Mammary epithelial cell (primary cell): ENCODE measurements at places on chromosomes 1 and 21. TPM values are rescaled to one million over a fixed set of nuclear protein-coding genes. Genes with fewer than 3 reads are reported as not detected.

THAP3 gene
- total RNA-seq, result 11.4 and 15.7 TPM in 2 replicates

C2CD2 gene
- 36.7 TPM for total RNA-seq

CFHR5 gene
- not detected in 2 replicates for total RNA-seq

DNAJC8 gene
- total RNA-seq, result 36.0 TPM

GRIK3 gene
- total RNA-seq, result not detected in 2 replicates

IQCC gene
- total RNA-seq, result 2.2 TPM

FAM110D gene
- not detected in 2 replicates for total RNA-seq

CACNA1S gene
- not detected for total RNA-seq

C1orf21 gene
- 34.8 and 35.4 TPM in 2 replicates for total RNA-seq

RXRG gene
- not detected for total RNA-seq

CHRM3 gene
- 43.7 TPM for total RNA-seq

C21orf58 gene
- total RNA-seq, result 4.2 and 13.8 TPM in 2 replicates

PRAMEF25 gene
- total RNA-seq, result not detected in 2 replicates

LRRC38 gene
- total RNA-seq, result not detected in 2 replicates

G0S2 gene
- total RNA-seq, result 8.2 TPM

ACADM gene
- 24.2 TPM for total RNA-seq

C4BPA gene
- total RNA-seq, result not detected

ISG15 gene
- 14.0 and 15.0 TPM in 2 replicates for total RNA-seq

GFI1 gene
- under 0.01 TPM for total RNA-seq

CYP4A11 gene
- total RNA-seq, result not detected

SPATA17 gene
- 0.64 and 1.1 TPM in 2 replicates for total RNA-seq

HSD3B2 gene
- total RNA-seq, result not detected

APOBEC4 gene
- total RNA-seq, result not detected in 2 replicates

SELL gene
- total RNA-seq, result 0.17 TPM

MYOC gene
- total RNA-seq, result not detected in 2 replicates

CELA3A gene
- not detected in 2 replicates for total RNA-seq

RGS13 gene
- not detected for total RNA-seq

VAV3 gene
- 26.2 TPM for total RNA-seq

FCGR3A gene
- not detected for total RNA-seq

OR2L5 gene
- 0.16 and 0.27 TPM in 2 replicates for total RNA-seq

PPIAL4G gene
- not detected in 2 replicates for total RNA-seq

GPR161 gene
- total RNA-seq, result 25.1 and 27.1 TPM in 2 replicates

KCNJ10 gene
- total RNA-seq, result not detected

GOLT1A gene
- not detected for total RNA-seq
